ENCODE measurements at places on chromosomes 5 and 9.
A peak's percentile ranks its signal among the peaks of the same experiment; 100 is the strongest.

DNA sequence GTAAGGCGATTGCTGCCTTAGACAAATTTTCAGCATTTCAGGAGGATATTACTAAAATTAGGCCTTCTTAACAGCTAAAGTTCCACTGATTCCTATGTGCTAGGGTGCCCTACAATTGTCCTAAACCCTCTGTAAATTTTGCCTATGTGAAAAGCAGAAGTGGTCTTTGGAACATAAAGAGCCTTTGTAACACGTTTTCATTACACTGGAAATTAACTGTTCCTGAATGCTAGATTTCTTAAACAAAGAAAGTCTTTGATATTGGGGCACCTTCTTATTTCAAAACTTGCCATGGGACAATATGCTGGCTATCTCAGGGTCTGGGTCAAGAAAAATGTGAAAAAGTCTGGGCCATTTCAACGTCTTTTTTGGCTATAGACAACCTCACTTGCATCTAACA lies 60.4 kb upstream of the MOCS2 start:
- DNase-seq = no peak

GRCh38 chr9:94289691-94290090 lies 30.6 kb downstream of the ZNF169 start:
- no peak for DNase-seq

DNA sequence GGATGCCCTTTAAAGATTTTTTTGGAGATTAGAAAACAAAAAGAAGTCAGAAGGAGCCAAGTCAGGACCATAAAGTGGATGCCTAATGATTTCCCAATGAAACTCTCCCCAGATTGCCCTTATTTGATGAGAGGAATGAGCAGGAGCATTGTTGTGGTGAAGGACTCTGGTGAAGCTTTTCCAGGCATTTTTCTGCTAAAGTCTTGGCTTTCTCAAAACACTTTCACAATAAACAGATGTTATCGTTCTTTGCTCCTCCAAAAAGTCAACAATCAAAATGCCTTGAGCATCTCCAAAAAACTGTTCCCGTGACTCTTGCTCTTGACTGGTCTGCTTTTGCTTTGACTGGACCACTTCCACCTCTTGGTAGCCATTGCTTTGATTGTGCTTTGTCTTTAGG lies 121.8 kb downstream of the CAAP1 start:
- no peak for DNase-seq

DNA sequence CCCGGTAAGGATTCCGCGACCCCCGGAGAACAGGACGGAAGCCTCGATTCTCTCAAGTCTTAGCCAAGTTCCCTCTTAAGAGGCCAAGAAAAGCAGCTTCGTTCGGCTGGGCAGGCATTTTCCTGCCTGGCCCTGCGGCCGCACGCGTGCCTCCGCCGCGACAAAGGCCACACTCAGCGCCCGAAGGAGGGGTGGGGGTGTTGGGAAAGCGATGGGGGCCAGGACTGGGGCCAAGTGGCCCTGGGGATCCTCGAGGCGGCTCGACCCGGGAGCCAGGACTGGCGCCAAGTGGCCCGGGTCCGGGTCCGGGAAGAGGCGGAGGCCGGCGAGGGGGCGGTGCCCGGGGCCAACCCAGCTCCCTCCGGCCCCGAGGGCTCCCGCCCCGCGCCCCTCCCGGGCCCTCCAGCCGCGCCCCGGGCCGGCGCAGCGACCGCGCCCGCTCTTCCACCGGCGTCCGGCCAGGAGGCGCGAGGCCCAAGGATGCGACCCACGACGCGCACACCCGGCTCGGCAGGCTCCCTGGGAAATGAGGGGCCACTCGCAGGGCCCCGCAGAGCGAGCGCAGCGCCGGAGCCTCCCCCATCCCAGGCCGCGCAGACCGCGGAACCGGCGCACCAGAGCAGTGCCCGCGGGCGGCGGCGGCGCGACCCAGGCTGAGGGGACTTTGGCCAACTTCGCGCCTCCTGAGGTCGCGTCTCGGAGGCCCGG lies 756 bp downstream of the VAV2 start:
- DNase-seq = peak; percentile 75

- DNase-seq = no peak
These were observed 305.5 kb downstream of the ARRDC3 start for GRCh38 chr5:91077623-91078022.

DNA sequence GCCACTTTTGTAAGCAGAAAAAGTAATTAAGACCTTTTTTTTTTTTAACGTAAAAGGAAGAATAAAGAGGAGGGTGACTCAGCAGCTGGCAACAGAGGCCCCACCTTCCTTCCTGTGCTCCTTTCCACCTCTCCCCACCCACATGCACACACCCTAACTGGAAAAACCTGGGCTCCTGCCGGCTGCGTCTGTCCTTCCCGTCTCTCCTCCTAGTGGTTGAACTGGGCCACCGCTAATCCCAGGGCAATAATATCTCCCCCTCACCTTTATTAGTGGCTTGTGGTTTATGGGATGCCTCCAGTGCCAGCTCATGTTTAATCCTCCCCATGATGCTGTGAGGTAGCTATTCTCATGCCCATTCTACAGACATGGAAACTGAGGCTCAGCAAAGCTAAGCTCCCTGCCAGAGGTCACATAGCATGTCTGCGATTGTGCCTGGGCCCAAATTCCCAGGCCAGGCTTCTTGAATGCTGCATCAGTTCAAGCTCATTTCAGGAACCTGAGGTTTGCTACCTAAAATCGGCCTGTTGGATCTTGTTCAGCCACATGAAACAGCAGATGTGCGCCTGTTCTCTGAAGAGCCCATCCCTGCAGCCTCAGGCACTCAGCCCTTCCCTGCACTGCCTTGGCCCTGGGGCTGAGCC lies 60.9 kb upstream of the IL17B start:
- peak; percentile 93 for DNase-seq

- DNase-seq = no peak
These were observed 210.9 kb downstream of the FRMD3 start for GRCh38 chr9:83327323-83327722.

DNA sequence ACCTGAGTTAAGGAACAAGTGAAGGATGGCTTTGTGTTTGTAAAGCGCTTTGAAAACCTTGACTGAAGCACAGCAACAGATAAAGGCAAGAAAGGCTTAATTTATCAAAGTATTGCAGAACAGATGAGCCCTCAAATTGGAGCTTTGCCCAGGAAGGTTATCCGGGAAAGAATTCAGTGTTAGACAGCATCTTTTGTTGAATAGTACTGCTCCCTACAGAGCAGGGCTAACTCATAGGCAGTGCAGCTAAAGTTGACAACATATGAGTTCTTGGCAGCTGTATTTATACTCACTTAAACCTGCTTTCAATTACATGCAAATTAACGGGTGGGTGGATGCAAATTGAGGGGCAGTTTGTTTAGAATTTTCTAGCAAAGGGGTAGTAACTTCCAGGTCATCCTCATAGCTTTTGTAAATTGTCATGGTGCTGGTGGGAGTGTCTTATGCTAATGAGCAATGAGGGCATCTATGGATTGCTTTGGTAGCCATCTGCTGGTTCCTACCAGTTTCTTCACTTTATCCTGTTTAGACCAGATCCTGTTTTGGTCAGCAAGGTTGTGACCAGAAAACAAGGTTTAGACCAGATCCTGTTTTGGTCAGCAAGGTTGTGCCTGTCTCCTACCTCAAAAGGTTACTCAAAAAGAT lies 105.8 kb downstream of the GDA start:
- DNase-seq = peak; percentile 4

DNA sequence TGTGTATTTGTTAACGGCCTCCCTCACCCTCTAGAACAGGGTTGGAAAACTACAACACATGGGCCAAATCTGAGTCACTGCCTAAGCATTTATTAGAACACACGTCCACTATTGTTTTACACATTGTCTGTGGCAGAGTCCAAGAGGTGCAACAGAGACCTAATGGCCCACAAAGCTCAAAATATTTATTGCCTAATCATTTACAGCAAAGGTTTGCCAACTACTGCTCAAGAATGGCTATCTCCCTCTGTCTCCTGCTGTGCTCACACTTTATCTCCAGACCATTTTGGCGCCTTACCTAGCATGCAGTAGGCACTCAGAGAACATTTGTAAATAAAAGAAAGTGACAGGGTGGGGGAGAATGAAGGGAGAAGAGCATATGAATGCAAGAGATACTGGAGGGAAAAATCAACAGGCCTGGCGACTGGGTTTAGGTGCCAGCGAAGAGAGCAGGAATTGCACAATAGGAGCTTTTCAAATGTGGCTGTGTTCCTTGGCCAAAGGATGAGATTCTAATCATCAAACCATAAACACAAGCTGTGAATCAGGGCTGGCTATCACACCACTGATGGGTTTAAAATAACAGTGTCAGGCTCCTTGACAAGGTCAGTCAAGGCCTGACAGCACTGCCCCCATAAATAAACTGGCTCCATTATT lies 80.3 kb downstream of the EPB41L4A start:
- DNase-seq = no peak

GRCh38 chr5:81182396-81183390 lies 50.4 kb upstream of the CKMT2 start:
- no peak for DNase-seq

DNA sequence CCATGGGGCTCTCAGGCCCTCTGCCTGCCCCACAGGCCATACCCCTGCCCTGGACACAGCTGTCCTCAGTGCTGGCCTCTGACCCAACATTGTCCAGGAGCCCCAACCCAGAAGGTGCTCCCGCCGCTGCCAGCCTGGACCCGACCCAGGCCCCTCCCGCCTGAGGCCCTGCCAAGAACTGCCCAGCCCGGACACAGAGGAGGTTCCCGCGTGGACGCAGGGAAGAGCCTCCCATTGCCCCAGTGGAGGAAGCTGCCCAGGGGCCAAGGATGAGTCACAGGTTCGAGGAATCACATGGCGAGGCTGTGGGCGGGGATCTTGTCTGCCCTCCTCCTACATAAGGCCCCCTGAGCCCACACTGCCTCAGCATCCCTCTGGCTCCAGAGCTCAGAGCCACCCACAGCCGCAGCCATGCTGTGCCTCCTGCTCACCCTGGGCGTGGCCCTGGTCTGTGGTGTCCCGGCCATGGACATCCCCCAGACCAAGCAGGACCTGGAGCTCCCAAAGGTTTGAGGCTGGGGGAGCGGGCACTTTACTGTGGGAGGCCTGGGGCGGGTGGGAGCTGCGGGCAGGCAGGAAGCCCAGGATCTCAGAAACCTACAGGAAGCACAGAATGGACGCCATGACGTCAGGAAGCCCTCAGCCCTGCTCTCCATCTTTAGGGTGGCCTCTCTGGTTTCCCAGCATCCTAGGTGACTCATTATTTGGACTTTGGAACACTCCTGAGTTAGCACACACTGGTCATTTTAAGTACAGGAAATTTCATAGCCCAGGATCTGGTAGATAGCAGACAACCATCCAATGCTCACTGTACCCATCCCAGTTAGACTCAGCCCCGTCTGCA lies at the start of gene PAEP:
Gene PAEP (plus strand): TSS at position 366 of the 844 bp plus-strand sequence.
- peak; percentile 69 for DNase-seq

DNA sequence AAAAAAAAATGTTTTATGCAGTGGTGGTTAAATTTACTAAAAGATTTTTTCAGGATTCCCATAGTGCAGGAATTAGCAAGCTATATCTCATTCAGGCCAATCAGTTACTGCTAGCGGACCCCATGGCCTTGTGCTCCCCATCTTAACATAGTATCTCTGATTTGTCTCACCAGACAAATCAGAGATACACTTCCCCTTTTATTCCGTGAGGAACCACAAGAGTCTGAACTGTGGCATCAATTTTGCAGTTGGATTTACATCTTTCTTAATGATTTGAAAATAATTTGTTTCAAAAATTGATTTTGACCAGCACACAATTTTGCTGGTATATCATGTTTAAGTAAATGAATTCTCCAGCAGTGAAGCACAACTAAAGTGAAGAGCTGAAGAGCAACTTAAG lies 17.9 kb downstream of the ITGA1 start:
- no peak for DNase-seq

- no peak for DNase-seq
These were observed 49.6 kb downstream of the LRSAM1 start for GRCh38 chr9:127500862-127501261.

- peak; percentile 51 for DNase-seq
These were observed 57.2 kb downstream of the COL5A1 start for GRCh38 chr9:134698587-134699342.

DNA sequence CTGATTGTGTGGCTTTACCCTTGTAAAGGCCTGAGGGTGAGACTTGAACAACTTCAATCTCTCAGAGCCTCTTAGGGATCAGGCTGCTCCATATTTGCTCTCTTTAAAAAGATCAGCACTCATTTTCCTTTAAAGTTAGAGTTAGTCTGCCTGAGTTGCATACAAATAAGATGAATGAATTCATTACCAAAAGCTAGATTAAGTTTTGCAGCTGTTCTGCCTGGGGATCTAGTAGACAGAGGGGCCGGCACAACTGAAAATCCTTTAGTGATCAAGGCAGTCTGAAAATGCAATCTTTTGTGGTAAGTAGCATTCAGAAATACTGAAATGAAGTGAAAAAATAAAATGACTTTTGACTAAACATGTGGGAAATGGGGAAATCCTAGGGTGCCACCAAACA lies 264.0 kb downstream of the MAN2A1 start:
- DNase-seq = no peak

DNA sequence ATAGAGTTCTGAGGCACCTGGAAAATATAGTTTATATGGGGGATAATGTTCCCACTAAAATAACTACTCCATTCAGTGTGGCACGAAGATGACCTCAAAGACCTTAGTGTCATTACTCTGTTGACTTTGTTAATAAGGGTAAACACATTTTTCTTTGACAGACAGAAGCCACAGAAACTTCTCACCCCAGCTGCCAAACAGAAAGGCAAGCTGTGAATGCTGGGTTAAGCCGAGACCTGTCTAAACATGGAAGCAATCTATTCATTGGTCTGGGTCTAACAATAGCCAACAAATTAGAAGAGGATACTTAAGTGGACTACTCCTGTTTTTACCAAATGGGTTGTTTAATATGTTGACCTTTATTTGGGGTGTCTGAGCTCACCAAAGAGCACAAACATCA lies 171.4 kb downstream of the TLE1 start:
- peak; percentile 55 for DNase-seq

DNA sequence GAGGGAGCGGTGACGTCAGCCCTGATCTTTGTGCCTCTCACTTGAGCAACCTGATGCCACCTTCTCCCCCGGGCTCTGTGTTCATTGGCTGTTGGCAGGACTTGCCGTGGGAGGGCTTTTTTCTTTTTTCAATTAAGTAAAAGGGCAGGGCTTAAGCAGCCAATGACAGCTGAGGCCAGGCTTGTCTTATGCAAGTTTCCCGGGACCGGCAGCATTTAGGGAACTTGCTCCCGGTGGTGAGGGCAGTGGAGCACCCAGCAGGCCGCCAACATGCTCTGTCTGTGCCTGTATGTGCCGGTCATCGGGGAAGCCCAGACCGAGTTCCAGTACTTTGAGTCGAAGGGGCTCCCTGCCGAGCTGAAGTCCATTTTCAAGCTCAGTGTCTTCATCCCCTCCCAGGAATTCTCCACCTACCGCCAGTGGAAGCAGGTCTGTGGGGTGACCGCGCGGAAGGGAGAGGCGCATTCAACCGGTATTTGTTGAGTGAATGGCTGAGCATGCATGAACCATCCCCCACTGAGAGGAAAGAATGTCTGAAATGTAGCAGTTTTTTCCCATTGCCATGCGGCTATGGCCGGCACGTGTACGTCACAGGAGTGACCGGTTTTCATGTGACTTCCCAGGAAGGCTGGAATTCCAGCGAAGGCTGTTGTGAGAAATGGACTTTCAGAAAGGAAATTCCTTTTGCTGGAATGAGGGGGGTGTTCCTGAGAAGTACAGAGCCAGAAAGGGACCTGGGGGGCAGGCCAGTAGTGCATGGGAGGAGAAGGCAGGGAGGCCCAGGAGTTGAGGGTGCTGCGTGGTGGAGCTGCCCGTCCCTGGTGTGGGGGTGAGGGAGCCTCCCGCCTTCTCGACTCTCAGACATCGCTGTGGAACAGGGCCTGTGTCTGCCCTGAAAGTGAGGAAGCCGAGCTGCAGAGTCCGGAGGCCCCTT lies 29.0 kb downstream of the PTGES2 start:
- DNase-seq = peak; percentile 98

All from DMS53 (cell line).